PC-3 (cell line): ENCODE measurements at places on chromosomes 4 and X.

- DNase-seq, result peak; percentile 80
Observed at GRCh38 chrX:102840871-102841705, 96.0 kb upstream of the RAB40AL start.

DNA sequence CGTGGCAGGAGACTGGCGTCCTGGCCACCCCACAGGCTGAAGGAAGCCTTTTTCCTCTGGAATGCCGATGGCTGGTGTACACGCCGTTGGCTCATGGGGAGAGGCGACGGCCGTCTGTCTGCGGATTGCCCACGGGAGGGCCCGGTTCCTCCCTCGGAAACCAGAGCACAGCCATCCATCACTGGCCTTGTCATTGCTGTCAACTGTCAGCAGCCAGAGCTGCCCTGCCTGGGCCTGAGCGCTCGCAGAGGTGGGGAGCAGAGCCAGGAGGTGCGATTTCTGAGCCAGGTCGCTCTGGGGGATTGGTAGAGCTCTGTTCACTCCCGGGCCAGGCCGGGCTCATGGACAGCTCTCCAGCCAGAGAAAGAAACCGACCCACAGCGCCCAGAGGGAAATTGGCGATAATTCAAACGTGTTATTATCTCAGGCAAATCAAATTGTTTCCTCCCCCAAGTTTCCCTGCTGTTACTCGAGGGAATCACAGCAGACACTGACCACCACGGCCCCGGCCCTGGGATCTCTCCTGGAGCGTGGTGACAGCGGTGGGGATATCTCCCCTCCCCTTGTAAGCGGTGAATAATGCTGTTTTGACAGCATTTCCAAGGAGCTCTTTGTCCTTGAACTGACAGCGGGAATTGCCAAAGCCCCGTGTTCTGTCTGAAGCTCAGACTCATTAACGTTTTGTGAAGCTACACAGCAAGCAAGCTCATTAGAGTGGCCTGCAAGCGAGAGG, 220.9 kb upstream of the PSAPL1 start:
- no peak for DNase-seq

DNA sequence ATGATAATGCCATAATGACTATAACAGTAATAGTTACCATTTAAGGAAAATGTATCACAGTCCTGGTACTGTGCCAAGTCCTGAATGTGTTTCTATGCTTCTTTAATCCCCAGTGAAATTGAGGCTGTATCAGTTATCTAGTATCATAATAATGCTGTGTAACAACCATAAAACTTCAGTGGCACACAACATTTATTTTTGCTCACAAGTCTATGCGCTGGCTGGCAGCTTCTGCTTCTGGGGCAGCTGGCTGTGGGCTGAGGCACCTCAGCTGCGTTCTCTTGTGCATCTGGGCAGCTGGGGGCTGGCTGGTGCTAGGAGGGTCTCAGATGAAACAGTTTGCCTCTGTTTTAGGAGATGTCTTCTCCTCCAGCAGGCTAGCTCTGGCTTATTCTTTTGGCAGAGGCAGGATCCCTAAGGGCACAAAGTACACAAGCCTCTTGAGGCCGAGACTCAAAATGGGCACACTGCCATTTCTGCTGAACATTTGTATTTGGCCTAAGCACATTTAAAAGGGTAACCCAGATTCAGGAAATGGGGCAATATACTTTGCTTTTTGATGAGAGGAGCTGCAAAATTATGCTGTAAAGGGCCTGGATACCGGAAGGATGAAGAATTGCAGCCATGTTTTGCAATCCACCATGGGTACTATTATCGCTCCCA, 62.6 kb upstream of the DHX15 start:
- peak; percentile 7 for DNase-seq

- no peak for DNase-seq
Observed at GRCh38 chr4:165921546-165921945, 48.5 kb downstream of the TLL1 start.

GRCh38 chr4:61200916-61201526, 895 bp downstream of the ADGRL3 start:
- peak; percentile 14 for DNase-seq

GRCh38 chr4:52957220-52957686, 95.1 kb downstream of the RASL11B start:
- no peak for DNase-seq

DNA sequence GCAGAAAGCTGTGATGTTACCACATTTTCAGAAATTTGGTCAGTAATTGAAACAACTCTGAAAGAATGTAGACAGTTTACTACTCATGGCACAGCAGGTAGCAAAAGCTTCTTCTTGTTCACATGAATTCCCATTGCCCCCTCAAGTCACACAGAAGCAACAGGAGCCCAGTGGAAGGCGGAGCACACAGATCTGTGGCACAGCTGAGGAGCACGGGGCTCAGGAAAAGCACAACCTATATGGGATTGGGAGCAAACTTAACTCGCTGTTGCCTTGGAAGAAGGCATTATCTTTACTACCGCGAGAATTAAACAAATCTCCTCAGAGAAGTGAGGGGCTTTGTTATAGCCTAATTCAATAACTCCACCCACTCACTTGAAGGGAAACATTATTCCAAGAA, 358.5 kb downstream of the SPOCK3 start:
- no peak for DNase-seq

DNA sequence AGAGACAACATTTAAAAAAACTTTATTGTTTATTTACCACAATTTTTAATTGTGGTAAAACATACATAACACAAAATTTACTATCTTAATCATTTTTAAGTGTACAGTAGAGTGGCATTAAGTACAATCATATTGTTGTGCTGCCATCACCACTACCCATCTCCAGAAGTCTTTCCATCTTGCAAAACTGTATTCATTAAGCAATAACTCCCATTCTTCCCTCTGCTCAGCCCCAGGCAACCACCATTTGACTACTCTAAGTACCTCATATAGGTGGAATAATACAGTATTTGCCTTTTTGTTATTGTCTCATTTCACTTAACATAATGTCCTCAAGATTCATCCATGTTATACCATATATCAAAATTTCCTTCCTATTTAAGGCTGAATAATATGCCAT, 12.8 kb upstream of the FAM47E start:
- no peak for DNase-seq

DNA sequence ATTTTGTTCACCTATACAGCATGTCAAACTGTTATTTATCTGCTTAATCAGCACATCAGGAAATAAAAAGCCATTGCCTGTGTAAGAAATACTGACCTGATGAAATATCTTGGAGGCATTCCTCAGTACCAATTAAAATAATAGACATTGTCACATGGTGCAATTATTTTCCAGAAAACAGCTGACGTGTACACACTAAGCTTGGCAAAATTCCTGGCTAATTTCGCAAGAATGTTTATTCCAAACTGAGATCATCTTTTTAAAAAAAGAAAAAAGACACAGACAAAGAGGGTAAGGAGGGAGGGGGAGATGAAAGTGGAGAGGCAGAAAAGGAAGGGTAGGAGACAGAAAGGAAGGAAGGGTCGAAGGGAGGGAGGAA, 61.9 kb upstream of the NFKB1 start:
- peak; percentile 78 for DNase-seq

DNA sequence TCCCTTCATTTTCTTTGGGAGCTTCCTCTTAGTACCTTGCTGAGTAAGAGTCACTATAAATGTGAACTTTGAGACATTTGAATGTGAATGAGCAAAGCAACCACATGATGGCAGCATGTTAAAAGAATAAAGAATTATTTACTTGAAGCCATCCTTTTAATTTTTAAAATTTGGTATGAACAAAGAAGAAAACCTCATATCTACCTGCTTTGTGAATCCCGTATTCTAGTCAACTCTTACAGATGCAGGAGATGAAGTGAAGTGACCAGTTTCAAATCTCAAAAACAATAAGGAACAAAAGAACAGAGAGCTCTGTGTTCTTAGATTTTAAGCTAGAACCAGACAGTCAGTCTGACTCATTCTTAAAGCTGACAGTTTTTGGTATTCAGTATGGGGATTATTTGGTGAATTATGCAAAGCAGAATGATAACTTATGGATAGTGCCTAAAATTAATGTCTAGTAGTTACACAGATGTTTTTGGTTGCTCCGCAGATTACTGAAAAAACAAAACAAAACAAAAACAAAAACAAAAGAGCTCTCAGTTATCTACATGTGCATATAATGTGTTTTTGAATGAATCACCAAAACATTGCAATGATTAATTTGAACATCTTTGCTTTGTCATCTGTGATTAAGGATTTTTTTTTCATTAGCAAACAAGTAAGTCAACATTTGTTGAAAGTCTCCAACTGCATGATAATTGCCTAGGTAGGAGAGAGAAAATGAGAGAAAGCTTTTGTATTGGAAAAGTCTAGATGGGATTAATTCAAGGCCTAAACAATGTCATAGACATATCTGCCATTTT, 48.2 kb upstream of the H2AZ1 start:
- peak; percentile 59 for DNase-seq

DNA sequence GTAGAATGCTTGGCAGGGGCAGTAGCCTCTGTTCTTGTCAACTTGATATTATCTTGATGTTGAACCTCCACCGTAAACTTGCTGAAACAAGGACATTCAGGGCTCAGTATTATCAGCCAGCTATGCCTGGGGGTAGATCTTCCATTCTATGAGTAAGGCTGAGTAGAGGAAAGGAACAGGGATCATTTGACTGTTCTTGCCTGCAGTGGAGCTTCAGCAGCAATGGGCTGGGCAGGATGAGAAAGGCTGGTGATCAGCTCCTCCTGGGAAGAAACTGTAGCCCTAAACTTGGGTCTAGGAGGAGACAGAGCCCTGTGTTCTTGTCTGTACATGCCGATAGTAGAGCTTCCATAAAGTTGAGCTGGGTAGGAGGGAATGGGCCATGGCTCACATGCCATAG, 127.2 kb downstream of the CCSER1 start:
- no peak for DNase-seq

GRCh38 chrX:39758791-39759525, 338.8 kb downstream of the BCOR start:
- DNase-seq, result no peak

DNA sequence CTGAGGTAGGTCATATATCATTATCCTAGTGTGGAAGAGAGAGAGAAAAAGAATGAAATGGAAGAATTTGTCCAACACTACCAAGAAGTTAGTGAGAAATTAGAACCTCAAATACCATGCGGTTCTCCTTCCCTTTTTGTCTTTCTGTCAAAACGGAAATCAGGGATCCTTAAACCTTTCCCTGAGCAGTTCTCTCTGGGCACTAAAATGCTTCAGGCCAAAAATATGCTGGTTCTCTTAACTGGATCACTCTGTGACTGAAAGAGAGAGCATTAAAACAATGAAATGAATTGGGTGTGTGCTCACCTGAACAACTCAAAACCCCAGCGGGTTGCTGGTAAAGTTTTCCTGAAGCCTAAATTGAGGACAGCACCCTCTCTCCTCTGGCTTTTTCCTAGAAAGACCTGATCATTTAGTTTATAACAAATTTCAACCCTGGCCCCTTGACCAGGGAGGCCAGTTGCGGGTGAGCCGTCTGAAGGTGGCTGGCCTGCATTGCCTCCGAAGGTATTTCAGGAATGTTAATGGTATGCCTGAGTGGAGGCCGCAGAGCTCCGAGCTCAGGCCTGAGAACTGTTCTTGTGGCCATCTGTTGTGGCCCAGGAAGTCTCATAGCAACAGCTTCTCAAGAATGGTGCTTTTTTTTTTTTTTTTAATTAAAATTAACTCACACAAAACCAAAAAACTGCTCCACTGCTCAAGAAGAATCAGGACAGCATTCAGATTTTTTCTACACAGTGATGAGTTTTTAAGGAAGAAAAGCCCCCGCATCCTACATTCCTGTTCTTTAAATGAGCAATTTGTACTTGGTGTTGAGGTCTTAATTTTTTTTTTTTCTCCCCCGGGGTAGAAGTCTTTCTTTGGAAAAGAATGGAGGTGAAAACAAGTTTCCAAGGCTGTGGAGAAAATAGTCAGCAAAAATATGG, 155.1 kb downstream of the SHROOM3 start:
- DNase-seq, result peak; percentile 65

DNA sequence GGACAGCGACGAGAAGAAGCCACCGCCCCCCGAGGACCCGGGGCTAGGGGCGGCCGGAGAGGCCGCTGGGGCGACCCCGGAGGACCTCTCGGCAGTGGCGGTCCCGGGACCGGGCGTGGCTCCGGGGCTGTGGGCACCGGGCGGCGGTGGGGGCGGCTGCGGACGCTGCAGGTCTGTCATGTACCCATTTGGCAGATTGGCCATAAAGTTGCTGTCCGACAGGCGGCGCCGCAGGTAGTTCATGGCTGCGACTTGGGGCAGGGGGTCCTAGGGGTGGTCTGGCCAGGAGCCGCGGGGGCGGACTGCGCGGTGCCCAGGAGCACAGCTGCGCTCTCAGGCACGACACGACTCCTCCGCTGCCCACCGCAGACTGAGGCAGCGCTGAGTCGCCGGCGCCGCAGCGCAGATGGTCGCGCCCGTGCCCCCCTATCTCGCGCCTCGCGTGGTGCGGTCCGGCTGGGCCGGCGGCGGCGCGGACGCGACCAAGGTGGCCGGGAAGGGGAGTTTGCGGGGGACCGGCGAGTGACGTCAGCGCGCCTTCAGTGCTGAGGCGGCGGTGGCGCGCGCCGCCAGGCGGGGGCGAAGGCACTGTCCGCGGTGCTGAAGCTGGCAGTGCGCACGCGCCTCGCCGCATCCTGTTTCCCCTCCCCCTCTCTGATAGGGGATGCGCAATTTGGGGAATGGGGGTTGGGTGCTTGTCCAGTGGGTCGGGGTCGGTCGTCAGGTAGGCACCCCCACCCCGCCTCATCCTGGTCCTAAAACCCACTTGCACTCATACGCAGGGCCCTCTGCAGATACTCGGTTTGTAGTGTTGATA, at the start of gene SYN1:
TSS of gene SYN1 (minus strand) at position 372 of the 817 bp plus-strand sequence. CDS start at position 243, 129 bp downstream.
- DNase-seq, result peak; percentile 38

DNA sequence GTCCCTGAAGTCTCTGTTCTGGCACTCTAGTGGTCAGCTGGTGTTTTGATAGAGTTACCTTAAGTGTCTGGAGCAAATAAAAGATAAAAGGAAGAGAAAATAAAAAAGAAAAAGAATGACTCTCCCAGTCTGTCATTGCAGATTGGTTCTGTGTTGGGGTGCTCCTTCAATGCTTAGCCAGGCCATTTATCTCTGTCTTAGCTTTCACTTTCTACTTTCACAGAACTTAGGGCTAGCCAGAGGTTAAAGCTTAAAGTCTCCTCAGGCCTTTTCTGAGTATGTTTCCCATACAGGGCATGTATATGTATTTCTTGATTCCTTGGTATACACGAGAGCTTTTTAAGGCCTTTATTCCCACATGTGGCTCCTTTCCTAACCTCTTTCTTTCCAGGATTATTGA, 83.1 kb upstream of the TEX13D start:
- DNase-seq, result no peak

DNA sequence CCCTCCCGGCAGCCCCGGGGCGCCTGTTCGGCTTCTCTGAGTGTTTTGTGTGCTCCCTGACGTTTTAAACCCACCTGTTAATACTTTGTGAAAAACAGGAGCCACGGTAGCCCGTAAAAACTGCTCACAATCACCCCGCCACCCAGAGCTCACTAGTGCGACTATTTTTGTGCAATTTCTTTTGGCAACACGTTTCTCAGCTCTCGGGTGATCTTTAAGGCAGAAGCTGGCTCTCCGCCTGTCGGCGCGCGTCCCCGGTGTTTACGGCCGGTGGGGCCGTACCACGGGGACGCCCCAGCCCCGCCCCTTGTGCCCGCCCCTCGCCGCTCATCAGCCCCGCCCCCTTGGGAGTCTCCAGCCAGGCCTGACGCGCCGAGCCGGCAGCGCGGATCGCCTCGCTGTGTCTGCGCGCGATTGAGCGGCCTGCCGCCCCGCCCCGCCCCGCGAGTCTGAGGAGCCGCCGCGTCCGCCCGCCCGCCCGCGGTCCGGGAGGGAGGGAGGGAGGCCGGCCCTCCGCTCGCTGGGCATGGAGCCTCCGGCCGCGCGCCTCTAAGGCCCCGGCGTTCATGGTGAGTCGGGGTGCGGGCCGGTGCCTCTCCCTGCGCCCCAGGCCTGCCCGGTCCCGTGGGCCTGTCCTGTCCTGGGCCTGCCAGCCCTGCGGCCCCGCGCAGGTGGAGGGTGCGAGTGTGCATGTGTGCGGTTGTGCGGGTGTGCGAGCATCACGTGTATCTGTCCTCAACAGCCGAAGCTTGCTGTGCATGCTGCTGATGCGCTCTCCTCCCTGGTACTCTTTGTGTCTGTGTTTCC, 56.2 kb upstream of the TADA2B start:
- peak; percentile 86 for DNase-seq
